ENCODE measurements at places on chromosomes 2 and 18.

- DNase-seq, result no peak
Observed at GRCh38 chr2:39781697-39782096, 2.6 kb upstream of the THUMPD2 start.

DNA sequence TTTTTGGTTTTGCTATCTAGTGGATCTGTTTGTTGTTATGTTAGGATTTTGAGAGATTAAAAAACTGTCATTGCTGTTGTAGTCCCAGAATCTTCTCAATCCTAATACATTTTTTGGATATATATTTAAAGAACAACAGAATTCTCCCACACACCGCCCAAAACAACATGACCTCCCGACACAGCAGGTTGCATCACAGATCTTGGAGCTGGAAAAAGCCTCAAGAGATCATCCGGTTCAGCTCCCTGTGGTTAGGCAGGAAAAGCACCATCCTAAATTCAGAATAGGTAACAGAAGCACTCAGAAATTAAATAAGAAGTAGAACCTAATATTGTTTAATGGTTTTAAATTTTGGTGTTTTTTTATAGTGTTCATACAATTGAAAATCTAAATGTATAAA, 251.4 kb upstream of the STON1 start:
- no peak for DNase-seq

GRCh38 chr18:44819944-44820510, 139.3 kb downstream of the SETBP1 start:
- no peak for DNase-seq

- no peak for DNase-seq
Observed at GRCh38 chr2:104430359-104430740, 423.6 kb upstream of the POU3F3 start.
